Activated T-cell treated with anti-CD3 and anti-CD28 coated beads, Interleukin-2, amount 50 U/mL, for 72 hours (primary cell): ENCODE measurements at places on chromosomes 6 and 20. TPM values are rescaled to one million over a fixed set of nuclear protein-coding genes. Genes with fewer than 3 reads are reported as not detected.

GRCh38 chr6:129104131-129104530 lies 221.2 kb downstream of the LAMA2 start:
- H3K4me1 ChIP-seq = no peaks in the 10 kb centered on the region
- H3K27ac ChIP-seq = no peak overlapping the region
- DNase-seq = no peak
- H3K27me3 ChIP-seq = peaks cover 7% of the 10 kb centered on the region
- H3K4me3 ChIP-seq = no peak overlapping the region
- no peaks in the 10 kb centered on the region for H3K36me3 ChIP-seq

DNA sequence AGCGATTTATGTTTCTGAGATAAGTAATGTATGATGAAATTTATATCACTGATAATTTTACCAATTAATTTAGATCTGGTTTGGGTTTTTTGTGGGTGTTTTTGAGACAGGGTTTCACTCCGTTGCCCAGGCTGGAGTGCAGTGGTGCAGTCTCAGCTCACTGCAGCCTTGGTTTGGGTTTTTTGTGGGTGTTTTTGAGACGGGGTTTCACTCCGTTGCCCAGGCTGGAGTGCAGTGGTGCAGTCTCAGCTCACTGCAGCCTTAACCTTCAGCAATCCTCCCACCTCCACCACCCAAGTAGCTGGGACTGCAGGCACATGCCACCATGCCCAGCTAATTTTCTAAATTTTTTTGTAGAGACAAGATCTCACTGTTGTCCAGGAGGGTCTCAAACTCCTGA lies 13.0 kb downstream of the MRS2 start:
- H3K4me3 ChIP-seq = no peak overlapping the region
- H3K27me3 ChIP-seq = no peaks in the 10 kb centered on the region
- DNase-seq = no peak
- H3K27ac ChIP-seq = no peak overlapping the region
- H3K36me3 ChIP-seq = peaks cover 31% of the 10 kb centered on the region

- no peak overlapping the region for H3K27ac ChIP-seq
- no peaks in the 10 kb centered on the region for H3K36me3 ChIP-seq
- no peak overlapping the region for H3K4me3 ChIP-seq
- no peak for DNase-seq
Observed at GRCh38 chr20:5524896-5525295, 208.1 kb upstream of the PROKR2 start.

Gene ULBP3
- total RNA-seq = 1.1 TPM

GRCh38 chr20:4961746-4962145 lies 39.6 kb downstream of the SLC23A2 start:
- peaks cover 6% of the 10 kb centered on the region for H3K36me3 ChIP-seq
- H3K4me3 ChIP-seq = peak overlapping the region; percentile 66
- H3K4me1 ChIP-seq = peaks cover 19% of the 10 kb centered on the region
- DNase-seq = peak; percentile 16
- H3K27ac ChIP-seq = peak overlapping the region; percentile 83
- no peaks in the 10 kb centered on the region for H3K27me3 ChIP-seq

- no peaks in the 10 kb centered on the region for H3K36me3 ChIP-seq
- H3K27ac ChIP-seq = no peak overlapping the region
- no peak overlapping the region for H3K4me3 ChIP-seq
- no peak for DNase-seq
- H3K4me1 ChIP-seq = no peaks in the 10 kb centered on the region
Observed at GRCh38 chr20:53522696-53523095, 70.9 kb downstream of the ZNF217 start.

- no peak overlapping the region for H3K27ac ChIP-seq
- H3K4me3 ChIP-seq = no peak overlapping the region
- no peaks in the 10 kb centered on the region for H3K36me3 ChIP-seq
- no peak for DNase-seq
Observed at GRCh38 chr6:139730340-139730974, 356.0 kb upstream of the CITED2 start.

- peak overlapping the region; percentile 100 for H3K27ac ChIP-seq
- DNase-seq = peak; percentile 40
- H3K4me1 ChIP-seq = peaks cover 69% of the 10 kb centered on the region
- no peaks in the 10 kb centered on the region for H3K27me3 ChIP-seq
Observed at GRCh38 chr6:26022132-26022472, 59.5 kb downstream of the TRIM38 start.

GRCh38 chr6:105850261-105851112 lies 235.6 kb upstream of the PRDM1 start:
- peaks cover 8% of the 10 kb centered on the region for H3K27me3 ChIP-seq
- no peaks in the 10 kb centered on the region for H3K4me1 ChIP-seq
- no peak overlapping the region for H3K4me3 ChIP-seq
- no peak for DNase-seq
- no peak overlapping the region for H3K27ac ChIP-seq
- H3K36me3 ChIP-seq = no peaks in the 10 kb centered on the region

Gene FAM162B
- not detected for total RNA-seq

- no peaks in the 10 kb centered on the region for H3K4me1 ChIP-seq
- H3K36me3 ChIP-seq = no peaks in the 10 kb centered on the region
- peak; percentile 5 for DNase-seq
Observed at GRCh38 chr6:108492131-108492766, 68.5 kb upstream of the FOXO3 start.

GRCh38 chr6:88490908-88491264 lies 324.7 kb upstream of the CNR1 start:
- no peak overlapping the region for H3K27ac ChIP-seq
- no peak overlapping the region for H3K4me3 ChIP-seq
- H3K36me3 ChIP-seq = no peaks in the 10 kb centered on the region
- H3K27me3 ChIP-seq = peaks cover 11% of the 10 kb centered on the region
- DNase-seq = no peak

Gene ZSCAN23
- 2.5 TPM for total RNA-seq

- H3K4me3 ChIP-seq = no peak within 1 kb of the TSS
- H3K4me1 ChIP-seq = peaks cover 48% of the 10 kb centered on the region
Observed at GRCh38 chr6:118548136-118548535, at the start of gene PLN. Gene PLN (plus strand): TSS chr6:118548296. CDS start chr6:118558922, 10,626 bp downstream.

Gene SERINC1
- 61.3 TPM for total RNA-seq

Gene TFAP2D
- not detected for total RNA-seq

DNA sequence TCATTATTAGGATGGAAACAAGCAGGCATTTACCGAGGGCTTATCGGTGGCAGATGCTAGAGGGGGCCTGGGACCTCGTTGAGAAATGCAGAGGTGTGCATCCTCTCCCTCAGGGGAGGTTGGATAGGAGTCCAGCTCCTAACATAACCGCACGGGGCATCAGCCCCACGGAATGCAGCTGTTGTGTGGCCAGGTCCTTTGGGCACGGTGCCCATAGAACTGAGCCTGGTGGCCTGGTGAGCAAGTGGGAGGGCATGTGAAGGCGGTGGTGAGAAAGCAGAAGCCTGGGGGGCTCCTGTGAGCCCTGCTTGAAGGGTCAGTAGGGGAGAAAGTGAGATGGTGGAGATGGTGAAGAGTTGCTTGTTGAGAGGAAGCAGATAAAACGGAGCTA lies 143.7 kb downstream of the CDH26 start:
- no peak overlapping the region for H3K27ac ChIP-seq
- DNase-seq = no peak
- no peaks in the 10 kb centered on the region for H3K36me3 ChIP-seq
- peaks cover 6% of the 10 kb centered on the region for H3K4me1 ChIP-seq
- H3K4me3 ChIP-seq = no peak overlapping the region

Gene RNF182
- total RNA-seq = not detected

Gene TRAPPC3L
- not detected for total RNA-seq

- H3K36me3 ChIP-seq = no peaks in the 10 kb centered on the region
- peaks cover 6% of the 10 kb centered on the region for H3K27me3 ChIP-seq
- H3K4me3 ChIP-seq = no peak overlapping the region
Observed at GRCh38 chr6:148693882-148694484, 52.8 kb upstream of the UST start.

GRCh38 chr20:35660122-35660937 lies 4.4 kb downstream of the CPNE1 start:
- peak; percentile 53 for DNase-seq
- H3K4me3 ChIP-seq = peak overlapping the region; percentile 78
- no peaks in the 10 kb centered on the region for H3K27me3 ChIP-seq
- peak overlapping the region; percentile 90 for H3K27ac ChIP-seq
- peaks cover 73% of the 10 kb centered on the region for H3K4me1 ChIP-seq

DNA sequence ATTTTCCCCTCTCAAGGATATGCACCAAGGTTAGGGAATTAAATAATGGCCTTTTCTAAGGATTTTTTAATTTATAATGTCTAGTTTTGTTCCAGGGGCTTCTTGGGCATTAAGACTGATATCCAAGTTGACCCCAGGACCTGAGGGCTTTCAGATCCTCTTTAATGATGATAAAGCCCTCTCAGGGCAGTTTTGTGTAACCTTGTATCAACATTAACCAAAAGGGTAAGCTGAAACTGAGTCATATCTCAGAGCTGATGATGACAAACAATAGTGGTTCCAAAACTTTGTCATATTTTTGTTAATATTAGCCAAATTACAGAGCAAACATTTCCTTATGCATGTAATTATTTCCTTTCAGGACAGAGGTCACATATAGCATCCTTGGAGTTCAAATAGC lies 309.4 kb upstream of the MAN1A1 start:
- H3K4me1 ChIP-seq = no peaks in the 10 kb centered on the region
- no peak overlapping the region for H3K27ac ChIP-seq
- no peaks in the 10 kb centered on the region for H3K36me3 ChIP-seq
- H3K4me3 ChIP-seq = no peak overlapping the region
- DNase-seq = no peak
- no peaks in the 10 kb centered on the region for H3K27me3 ChIP-seq

DNA sequence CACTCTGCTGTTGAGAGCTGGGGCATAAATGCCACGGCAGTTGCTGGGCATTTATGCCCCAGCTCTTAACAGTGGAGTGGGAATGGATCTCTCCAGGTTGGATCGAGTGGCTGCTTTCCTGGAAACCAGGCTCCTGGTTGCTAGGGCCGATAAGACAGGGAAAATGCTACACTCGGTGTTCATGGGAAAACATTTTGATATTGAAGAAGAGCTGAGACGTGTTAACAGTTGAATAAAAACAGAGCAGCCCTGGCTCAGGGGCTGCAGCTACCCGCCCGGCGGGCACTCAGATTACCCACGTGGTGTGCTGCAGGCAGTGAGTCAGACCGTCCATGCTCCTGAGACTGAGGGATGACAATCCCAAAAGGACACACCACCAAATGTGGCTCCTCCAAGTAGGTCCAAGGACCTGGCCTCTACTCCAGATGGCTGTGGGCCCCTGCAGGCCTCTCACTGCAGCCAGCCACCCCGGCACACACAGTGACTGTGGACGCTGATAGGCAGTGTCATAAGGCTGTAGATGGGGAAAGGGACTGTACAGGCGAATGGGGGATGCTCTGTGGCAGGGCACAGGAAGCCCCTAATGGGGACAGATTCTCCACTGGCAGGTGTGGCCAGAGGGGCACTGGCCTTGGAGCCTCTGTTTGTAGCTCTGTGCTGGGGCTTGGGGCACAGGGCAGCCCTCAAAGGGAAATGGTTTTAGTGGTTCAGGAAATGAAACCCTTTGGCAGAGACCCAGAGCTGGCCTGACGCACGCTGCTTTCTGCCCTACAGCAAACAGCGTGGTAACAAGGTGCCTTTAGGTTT lies 237.8 kb downstream of the LY86 start:
- peak; percentile 42 for DNase-seq
- H3K27ac ChIP-seq = no peak overlapping the region
- no peaks in the 10 kb centered on the region for H3K36me3 ChIP-seq
- H3K4me3 ChIP-seq = no peak overlapping the region
- H3K27me3 ChIP-seq = peaks cover 6% of the 10 kb centered on the region
- peaks cover 12% of the 10 kb centered on the region for H3K4me1 ChIP-seq

DNA sequence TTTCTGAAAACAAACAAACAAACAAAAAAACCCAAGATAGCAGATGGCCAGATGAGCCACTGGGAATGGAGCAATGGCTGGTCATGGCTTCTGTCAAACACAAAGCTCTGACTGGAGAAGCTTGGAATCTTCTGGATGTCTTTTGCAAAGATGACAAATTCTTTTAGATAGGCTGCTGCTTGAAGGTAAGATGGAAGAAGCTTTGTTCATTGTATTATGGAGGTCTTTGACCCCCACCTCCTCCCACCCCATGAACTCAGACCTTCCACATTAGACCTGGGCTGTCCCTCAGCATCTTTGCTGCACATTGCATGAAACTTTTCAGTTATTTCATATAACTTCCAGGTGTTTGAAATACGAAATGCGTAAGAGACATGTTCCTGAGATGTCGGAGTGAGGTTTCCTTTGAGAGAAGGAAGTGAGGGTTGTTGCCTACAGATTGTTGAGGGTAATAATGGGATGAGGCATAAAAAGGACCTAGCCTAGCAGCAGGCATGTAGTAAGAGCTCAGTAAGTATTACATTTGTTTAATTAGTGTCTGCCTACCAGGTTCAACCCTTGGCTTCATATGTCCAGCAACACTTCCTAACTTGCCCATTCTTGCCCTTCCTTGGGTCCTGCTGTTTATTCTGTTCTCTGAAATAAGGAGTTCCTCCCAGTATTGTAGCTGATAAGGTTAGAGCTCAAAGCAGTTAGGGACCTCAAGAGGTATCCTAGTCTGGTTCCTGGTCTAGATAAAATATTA lies 51.4 kb upstream of the IER3 start:
- peaks cover 2% of the 10 kb centered on the region for H3K36me3 ChIP-seq
- DNase-seq = no peak
- H3K4me1 ChIP-seq = peaks cover 57% of the 10 kb centered on the region
- H3K27ac ChIP-seq = peak overlapping the region; percentile 34
- no peaks in the 10 kb centered on the region for H3K27me3 ChIP-seq

DNA sequence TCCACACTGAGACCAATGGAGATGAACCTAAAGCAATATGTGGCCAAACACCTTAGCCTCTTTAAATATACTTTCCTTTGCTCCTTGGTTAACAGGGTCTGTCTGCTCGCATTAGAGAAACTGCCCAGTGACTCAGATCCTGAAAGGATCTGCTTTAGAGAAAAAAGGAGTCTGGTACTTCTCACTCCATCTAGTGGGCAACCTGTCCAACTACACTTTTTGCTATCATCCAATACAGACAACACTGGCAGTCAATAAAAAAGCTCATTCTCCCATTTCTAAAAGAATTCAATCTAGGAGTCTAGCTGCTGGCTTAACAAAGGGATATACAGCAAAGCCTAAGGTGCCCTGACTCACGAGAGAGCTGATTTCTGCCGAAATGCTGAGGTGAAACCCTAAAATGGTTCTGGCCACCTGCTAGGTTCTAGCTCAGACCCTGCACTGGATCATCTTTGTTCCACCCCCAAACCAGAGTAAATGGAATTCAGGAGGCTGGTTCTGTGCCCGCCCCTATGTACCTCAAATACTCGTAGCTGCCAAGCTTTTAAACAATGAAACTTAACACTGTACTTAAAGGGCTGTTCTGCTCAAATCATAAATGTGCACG lies 11.5 kb downstream of the GNL1 start:
- peaks cover 7% of the 10 kb centered on the region for H3K36me3 ChIP-seq
- H3K4me3 ChIP-seq = peak overlapping the region; percentile 13
- peaks cover 33% of the 10 kb centered on the region for H3K4me1 ChIP-seq
